ENCODE measurements at places on chromosomes 11 and 22.

- no peak for DNase-seq
Observed at GRCh38 chr11:128047026-128047425, 540.3 kb downstream of the ETS1 start.

GRCh38 chr11:86247608-86248007, 3.1 kb downstream of the EED start:
- DNase-seq = no peak

DNA sequence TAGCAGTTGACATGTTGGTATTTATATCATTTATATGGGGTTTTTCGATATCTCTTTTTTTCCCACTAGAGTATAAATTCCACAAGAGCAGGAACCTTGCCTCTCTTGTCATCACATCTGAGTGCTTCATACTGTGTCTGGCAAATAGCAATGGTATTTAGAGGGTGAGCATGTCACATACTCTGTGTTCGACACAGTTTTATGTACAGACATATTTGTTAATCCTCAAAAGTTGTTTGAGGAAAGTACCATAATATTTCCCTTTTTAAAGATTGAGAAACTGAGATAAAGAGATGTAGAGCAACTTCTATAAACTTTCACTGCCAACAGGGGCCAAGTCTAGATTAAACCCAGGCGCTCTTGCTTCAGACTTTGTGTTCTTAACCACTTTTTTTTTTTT, 324.6 kb upstream of the PDGFD start:
- no peak for DNase-seq

GRCh38 chr11:68441466-68442230, 18.9 kb upstream of the PPP6R3 start:
- DNase-seq = no peak

DNA sequence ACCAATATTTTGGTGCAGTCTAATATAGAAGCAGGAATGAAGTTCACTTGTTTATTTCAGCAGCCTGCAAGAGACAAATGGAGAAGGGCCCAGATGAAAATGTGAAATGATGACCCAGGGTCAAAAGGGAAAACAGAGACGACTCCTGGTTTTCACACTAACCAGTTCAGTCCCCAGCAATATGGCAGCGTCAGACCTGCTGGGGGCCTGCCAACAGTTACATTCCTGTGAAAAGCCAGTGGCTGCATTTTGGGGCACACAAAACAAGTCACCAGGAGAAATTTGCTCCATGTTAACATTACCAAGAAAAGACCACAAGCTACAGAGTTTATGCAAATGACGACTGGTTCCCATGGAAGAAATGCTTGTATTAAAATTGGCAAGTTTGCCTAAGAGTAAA, 80.2 kb downstream of the CCDC34 start:
- no peak for DNase-seq

GRCh38 chr11:119342362-119343130, 1.9 kb upstream of the C1QTNF5 start:
- DNase-seq = no peak

GRCh38 chr22:20111045-20111688, 4.7 kb upstream of the RANBP1 start:
- no peak for DNase-seq

DNA sequence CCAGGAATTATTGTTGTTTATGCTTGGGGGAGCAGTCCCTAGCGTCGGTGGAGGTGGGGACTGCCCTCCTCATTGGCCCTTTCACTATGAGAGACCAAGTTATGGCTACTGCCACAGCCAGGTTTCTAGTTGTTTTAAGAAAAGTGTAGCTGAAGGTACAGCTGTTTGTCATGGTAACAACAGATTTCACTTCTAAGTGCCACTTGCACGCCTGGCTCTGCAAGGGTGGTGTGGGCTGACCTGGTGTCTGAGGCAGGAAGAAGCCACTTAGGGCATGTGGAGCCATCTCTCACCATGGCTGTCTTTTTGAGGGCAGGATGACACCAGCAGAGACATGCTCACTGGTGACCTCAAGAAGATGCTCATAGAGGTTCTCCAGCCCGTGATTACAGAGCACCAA, 46.3 kb upstream of the MPEG1 start:
- DNase-seq = no peak

GRCh38 chr22:23305922-23306374, 125.6 kb downstream of the BCR start:
- DNase-seq = no peak

DNA sequence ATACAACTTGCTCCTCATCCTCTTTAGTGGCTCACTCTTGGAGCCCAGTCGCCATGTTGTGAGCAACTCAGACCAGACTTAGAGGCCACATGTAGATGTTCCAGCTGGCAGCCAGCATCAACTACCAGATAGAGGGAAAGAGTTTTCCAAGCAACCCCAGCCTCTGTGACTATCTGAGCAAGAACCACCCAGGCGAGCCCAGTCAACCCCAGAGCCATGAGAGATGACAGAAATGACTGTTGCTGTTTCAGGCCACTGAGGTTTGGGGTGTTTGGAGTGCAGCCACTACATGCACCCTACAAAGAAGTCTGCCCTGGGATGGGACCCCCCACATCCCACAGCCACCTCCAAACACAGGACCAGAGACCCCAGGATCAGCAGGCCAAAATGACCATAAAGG, 24.8 kb upstream of the CLDN5 start:
- DNase-seq = no peak

- no peak for DNase-seq
Observed at GRCh38 chr11:112805658-112806057, 155.6 kb upstream of the NCAM1 start.

DNA sequence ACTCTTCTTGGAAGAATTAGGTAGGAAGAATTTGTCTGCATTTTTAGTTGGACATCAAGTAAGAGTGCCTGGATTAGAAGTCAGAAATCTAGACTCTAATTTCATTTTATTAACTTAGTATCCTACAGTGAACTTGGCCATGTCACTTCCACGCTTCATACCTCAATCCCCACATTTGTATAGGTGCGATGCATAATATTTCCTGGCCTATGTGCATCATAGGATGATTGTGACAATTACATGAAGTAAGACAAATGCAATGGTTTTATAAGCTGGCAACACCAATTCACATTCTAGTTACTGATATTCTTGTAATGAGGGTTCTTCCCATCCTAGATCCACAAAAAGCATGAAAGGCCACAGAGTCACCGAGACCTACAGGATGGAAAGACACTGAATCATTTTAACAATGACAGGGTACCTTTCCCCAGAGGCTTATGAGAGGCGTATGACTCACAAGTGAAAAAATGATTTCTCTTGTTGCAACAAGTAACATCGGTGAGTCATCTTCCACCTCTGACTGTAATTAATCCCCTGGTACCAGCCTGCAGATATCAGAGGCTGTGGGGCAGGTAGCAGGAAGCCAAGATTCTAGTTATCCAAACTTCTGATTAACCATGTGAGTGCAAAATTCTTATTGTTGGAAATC, 56.0 kb upstream of the OR5AK2 start:
- no peak for DNase-seq

GRCh38 chr22:35191412-35191811, 65.9 kb upstream of the HMGXB4 start:
- no peak for DNase-seq

DNA sequence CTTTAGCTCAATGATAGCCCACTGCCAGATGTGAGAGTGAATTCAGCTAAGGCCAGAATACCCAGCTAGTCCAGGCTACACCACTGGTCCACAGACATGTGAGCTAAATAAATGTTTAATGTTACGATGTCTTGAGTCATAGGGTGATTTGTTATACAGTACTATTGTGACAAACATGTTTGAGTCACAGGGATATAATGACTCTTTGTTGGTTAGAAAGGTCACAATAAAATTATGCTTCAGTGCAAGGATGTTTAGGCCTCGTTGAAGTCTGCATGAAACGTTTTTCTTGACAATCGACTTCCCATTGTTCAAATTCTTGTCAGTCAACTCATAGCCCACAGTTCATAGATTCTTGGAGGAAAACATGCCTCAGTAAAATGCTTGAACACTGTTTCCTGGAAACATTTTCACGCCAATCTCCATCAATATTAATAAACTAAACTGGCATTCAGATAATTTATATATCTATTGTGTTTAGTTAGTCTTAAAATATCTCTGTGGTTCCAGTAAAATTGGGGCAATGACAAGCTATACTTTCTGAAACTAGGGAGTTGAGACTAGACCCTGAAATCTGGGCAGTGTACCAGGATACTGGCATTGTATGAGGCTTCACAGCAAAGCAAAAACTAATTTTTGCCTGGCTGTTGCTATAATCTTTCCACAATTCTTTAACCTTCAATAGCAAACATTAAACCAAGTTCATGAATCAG, 650.8 kb upstream of the KIRREL3 start:
- no peak for DNase-seq

DNA sequence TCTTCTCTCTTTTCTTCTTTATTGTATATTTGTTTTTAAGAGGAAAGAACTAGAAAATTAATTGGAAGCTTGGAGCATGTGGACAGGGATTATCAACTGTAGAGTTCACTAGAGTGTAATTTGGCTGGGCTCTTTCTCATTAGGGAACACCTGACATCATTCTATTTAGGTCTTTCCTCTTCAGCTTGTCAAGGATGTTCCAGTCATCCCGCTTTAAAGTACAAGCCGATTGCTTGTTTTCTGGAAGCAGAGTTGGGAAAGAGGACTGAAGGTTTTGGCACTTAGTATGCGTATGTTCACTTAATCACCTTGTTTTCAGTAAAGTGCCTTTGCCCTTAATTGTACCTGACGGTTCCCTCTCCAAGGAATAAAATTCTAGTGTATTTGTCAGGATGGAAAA, 111.6 kb downstream of the WNT11 start:
- no peak for DNase-seq

- DNase-seq = no peak
Observed at GRCh38 chr11:47453365-47453764, 4.4 kb upstream of the RAPSN start.

GRCh38 chr22:25219211-25219689, at the start of gene CRYBB2:
Gene CRYBB2 (plus strand): TSS chr22:25219639. CDS start chr22:25221430, 1,791 bp downstream.
- DNase-seq = no peak

- DNase-seq = no peak
Observed at GRCh38 chr11:96207459-96208449, 135.2 kb downstream of the MAML2 start.

DNA sequence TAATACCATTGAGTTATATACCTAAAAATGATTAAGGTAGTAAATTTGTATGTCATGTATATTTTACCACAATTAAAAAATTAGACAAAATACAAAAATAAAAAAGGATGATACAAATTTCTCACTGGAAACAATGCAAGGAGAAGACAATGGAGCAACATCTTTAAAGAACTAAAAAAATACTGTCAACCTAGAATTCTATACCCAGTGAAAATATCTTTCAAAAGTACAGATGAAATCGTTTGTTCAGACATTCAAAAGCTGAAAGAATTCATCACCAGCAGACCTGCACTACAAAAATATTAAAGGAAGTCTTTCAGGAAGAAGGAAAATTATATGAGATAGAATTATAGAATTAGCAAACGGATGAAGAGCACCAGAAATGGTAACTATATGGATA, 9.8 kb upstream of the ASCL2 start:
- DNase-seq = no peak

DNA sequence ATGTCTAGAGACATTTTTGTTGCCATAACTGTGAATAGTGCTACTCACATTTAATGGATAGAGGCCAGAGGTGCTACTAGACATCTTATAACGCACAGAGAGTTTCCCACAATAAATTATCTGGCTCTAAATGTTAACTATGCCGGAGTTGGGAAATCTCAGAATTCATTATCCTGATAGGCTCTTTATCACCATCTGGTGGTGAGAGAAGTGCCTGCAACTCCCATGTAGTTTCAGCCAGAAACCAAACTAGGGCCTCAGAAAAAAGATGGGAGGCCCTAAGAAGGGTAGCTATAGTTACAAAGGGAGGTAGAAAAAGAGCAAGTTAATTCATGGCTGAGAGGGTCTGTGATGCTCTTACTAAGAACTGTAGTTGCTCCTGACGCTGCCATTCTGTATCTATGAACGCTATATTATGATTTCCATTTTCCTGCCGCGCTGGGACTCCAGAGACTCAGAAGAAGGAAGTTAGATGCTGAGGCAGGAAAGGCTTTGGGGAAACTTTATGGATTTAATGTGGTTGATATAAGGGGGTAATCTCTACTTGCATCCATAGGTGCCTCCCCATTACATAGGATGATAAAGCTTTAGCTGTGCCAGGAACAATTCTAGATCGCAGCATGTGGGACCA, 22.9 kb upstream of the MRPL17 start:
- DNase-seq = no peak

GRCh38 chr11:1240771-1241170, 17.9 kb downstream of the MUC5B start:
- no peak for DNase-seq

DNA sequence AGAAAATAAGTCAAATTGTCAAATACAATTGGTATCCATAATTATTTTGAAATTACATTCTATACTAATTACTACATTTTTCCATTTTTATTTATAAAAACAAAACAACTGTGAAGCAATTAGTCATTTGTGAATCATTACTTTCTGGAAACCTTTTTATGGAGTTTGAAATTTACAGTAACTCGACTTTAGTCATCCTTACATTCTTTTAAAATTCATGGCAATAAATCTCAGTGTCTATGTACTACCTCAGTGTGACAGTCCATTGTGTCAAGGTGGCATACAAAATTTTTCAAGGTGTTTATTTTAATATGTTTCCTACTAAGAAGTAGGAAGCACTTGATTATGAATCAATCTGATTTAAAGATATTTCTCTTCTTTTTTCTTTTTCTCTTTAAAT, 1949.4 kb upstream of the RAG2 start:
- DNase-seq = no peak

GRCh38 chr22:27715106-27715505, 86.5 kb downstream of the MN1 start:
- no peak for DNase-seq

DNA sequence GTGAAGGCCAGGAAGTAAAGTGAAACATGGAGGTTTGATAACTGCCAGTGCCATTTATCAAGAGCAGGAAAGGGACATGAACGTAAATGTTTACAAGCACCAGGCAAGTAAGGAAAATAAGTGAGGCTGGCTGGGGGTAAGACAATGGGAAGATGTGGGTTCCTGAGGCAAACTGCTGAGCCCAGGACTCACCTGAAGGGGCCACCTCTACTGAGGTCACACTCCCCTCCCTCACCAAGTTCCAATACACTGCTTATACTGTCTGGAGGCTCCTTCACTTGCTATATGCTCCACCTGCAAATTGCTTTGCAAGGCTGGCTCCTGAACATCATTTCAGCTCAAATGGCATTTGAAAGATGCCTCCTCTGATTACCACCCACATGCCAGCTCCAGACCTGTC, 10.3 kb upstream of the ZC3H12C start:
- no peak for DNase-seq

- DNase-seq = no peak
Observed at GRCh38 chr11:126485021-126485792, 129.7 kb downstream of the ST3GAL4 start.

- no peak for DNase-seq
Observed at GRCh38 chr11:35337914-35338305, 81.4 kb downstream of the SLC1A2 start.

DNA sequence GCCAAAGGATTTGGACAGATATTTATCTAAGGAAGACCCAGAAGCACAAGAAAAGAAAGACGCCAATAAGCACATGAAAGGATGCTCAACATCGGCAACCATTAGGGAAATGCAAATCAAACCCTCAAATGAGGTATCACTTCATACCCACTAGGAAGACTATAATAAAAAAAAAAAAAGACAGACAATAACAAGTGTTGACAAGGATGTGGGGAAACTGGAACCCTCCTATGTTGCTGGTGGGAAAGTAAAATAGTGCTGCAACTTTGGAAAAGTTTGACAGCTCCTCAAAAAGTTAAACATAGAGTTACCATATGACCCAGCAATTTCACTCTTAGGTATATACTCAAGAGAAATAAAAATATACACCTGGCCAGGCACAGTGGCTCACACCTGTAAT, 47.0 kb downstream of the MICAL3 start:
- DNase-seq = no peak
